Natural killer cell treated with Interleukin-12 subunit alpha and Interleukin-12 subunit beta and Interleukin-15 and Interleukin-18, amount 100 ng/mL, for 72 hours (primary cell): ENCODE measurements at places on chromosomes 12 and 14. TPM values are rescaled to one million over a fixed set of nuclear protein-coding genes. Genes with fewer than 3 reads are reported as not detected.
A peak's percentile ranks its signal among the peaks of the same experiment; 100 is the strongest.

SLC22A17 gene
- not detected for total RNA-seq

TDRD9 gene
- total RNA-seq = 2.1 TPM

HOXC12 gene
- total RNA-seq = not detected

CMA1 gene
- not detected for total RNA-seq

GARIN6 gene
- total RNA-seq = not detected

ADGRD1 gene
- total RNA-seq = not detected

MYF6 gene
- not detected for total RNA-seq

ZNF140 gene
- total RNA-seq = 17.1 TPM

CCDC196 gene
- total RNA-seq = not detected

TNFAIP2 gene
- 9.6 TPM for total RNA-seq

GPRC5D gene
- not detected for total RNA-seq

DNA sequence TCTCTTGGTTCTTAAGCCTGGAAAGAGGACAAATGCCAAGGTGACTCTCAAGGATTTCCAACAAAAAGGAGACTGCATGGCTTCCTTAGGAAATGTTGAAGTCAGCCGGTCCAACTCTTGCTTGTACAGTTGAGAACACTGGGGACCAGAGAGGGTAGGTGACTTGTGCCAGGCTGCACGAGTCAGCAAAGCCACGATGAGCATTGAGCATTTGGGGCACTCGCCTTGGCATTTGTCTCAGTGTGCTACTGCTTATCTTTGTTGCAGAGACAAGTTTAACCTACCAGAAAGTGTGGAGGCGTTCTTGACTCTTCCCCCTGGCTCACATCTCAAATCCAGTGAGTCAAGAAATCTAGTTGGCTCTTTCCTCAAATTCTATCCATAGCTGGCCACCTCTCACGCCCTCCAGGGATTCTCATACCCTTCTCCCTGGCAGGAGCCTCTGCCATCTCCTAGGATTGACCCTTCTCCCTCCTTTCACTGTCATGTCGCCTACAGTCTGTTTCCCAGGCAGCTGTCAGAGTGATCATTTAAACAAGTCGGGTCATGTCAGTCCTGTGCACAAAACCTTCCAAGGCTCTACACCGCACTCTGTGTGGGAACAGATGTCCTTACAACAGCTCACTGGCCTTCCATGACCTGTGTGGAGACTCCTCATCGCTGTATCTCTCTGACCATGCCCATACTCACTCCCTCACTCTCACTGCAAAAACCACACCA is 17.2 kb upstream of the KRT83 start:
- DNase-seq = no peak

DNA sequence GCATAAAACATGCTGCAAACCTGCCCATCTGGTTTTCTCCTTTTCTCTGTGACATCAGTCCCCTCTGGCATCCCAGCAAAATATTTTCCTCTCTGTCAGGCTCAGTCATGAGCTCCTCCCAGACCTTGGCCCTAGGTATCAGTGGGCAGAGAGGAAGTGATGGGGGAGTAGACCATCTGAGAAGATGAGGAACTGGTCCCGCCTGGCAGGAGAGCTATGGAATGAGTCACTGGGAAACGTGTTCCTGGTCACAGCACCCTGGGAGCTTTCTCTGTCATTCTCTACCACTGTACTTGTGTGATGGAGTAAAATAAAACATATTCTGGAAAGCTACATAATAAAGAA is 5.0 kb upstream of the SRSF9 start:
- no peak for DNase-seq

- DNase-seq = no peak
Measured at GRCh38 chr12:100044266-100044665, 59.5 kb upstream of the ANKS1B start.

DNA sequence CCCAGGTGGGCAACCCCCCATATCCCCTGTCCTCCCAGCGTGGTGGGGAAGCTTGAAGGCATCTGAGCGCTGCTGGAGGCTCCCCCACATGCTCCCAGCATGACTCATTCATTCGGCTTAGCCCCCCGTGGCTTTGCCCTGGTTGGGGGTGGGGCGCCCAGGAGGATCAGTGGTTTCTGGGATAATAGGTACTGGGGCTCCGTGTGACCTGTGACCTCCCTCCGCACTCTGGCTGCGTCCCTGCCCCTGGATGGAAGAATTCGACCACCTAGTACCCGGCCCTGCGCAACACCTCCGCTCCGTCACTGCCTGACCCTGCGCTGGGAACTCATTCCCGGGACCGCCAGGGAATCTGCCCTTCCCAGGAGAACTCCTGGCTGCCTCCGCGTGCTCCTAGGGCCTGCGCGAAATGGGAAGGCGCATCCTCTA is 120.1 kb downstream of the AACS start:
- DNase-seq = no peak

GRCh38 chr12:59122784-59123183 is 202.5 kb upstream of the LRIG3 start:
- DNase-seq = no peak

GRCh38 chr12:51721282-51721940 is 127.1 kb downstream of the FIGNL2 start:
- peak; percentile 62 for DNase-seq

DNA sequence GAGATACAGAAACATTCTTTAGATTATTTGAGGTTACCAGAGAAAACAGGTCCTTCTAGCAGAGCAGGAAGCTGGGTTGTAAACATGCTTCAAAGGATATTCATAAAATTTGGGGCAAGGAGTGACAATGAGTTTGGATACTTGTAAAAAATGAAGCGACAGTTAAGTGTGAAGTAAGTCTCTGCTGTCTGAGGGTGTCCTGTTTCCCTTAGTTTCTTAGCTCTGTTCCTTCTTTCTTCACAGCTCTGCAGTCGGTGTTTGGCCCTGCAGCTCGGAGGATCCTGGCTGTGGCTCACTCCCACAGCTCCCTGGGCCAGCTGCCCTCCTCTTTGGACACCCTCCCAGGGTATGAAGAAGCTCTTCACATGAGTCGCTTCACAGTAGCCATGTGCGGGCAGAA is 10.8 kb downstream of the TMEM52B start:
- DNase-seq = no peak

GRCh38 chr14:104712881-104713734 is 10.9 kb upstream of the ADSS1 start:
- no peak for DNase-seq

GRCh38 chr12:13362260-13362841 is 165.8 kb downstream of the EMP1 start:
- no peak for DNase-seq

DNA sequence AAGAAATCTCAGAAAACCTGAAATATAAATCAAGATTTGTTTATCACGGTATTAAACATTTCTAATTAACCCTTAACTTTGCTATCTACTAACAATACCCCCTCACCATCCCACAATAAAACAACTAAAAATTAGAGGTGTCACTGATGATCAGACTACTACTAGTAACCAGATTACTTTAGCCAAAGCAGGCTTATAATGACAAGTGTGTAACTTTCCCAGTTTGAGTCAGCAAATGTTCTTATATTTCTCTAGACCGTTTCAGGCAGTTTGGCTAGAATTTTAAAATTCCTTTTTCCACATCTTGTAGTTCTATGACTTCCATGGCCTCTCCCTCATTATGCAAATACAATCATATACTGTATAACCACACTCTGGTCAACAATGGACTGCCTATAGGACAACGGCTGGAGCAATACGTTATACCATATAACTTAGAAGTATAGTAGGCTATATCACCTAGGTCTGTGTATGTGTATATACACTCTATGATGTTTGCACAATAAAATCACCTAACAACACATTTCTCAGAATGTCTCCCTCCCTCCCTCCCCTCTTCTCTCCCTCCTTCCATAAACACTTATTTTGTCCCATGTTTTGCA is 102.1 kb downstream of the DENND5B start:
- DNase-seq = no peak

- DNase-seq = peak; percentile 71
Measured at GRCh38 chr14:105974902-105975301, 448.5 kb downstream of the TMEM121 start.

GRCh38 chr12:68037616-68038255 is 48.5 kb downstream of the IFNG-AS1 start:
- no peak for DNase-seq

- DNase-seq = no peak
Measured at GRCh38 chr12:12665194-12665593, 30.8 kb downstream of the GPR19 start.

DNA sequence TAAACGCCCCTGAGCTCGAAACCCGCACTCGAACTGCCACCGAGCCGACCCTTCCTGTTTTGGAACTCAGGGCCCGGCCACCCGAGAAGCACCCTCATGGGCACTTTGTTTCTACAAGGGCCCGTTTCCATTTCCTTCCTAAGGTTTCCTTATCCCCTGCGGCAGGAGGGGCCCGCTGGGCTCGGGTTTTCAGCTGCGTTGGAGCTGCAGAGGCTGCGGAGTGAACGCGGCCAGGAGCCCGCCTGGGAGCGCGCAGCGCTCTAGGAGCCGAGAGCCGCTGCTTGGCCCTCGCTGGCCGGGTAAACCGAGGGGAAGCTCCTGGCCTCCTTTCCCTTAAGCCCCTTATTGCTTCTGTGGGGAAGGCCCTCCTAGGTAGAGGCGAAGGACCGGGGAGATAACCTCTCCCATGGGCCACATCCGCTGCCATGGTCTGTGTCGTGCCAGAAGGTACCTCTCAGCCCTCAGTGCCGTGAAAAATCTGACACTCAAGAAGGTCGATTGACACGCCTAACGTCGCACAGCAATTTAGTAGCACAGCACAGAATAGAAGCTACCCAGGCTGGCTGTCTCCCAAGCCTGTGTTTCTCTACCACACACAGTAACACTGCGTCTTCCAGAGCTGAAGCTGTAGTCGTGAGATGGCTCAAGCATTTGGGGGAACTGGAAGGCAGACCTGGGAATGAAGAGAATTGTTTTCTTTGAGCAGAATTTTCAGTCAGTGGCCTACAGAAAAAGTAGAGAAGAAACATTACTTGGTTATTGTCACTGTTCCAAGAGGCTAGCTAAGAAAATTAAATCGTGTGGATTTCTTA is 12.9 kb upstream of the CALM1 start:
- DNase-seq = peak; percentile 75

GRCh38 chr14:70094631-70095030 is 94.1 kb downstream of the SLC8A3 start:
- DNase-seq = no peak

DNA sequence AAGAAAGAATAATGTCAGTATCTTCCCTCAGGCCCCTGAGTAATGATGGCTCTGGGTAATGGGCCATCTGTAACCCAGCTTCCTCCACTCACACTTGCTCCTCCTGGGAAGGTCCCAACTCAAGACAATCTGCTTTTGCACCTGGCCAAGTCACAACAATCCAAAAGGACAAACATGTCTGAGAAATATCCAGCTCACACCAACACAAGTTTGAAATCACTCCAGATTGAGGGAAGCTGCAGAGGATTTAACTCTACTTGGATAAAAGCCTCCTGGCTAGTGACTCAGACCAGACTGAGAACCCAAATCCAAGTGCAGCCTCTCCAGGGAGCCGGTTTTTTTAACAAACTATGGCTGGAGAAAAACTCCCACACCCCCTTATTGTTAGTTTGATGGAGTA is 34.2 kb downstream of the RTRAF start:
- no peak for DNase-seq

GRCh38 chr12:116471544-116471943 is 87.6 kb upstream of the MAP1LC3B2 start:
- DNase-seq = no peak

DNA sequence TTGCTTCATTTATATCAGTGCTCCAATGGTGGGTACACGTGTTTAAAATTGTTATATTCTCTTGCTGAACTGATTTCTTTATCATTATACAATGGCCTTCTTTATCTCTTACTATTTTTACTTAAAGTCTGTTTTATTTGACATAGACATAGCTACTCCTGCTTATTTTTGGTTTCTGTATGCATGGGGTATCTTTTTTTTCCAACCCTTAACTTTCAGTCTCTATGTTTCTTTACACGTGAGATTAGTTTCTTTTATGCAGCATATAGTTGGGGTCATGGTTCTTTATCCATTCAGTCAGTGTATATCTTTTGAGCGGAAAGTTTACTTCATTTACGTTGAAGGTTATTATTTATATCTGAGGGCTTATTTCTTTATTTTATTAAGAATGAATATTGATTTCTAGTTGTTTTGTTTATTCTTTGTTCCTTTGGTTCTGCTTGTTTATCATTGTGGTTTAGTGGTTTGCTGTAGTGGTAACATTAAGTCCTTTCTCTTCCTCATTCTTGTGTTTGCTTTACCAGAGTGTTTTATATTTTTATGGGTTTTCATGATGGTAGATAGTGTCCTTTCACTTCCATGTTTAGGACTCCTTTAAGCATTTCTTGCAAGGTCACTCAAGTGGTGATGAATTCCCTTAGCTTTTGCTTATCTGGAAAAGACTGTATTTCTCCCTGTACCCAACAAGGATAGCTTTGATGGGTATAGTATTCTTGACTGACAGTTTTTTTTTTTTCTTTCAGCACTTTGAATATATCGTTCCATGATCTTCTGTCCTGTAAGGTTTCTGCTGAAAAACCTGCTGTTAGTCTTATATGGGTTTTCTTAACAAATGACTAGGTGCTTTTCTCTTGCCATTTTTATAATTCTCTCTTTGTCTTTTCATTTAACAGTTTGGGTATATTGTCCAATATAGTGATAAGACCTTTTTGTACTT is 38.3 kb upstream of the FAR2 start:
- no peak for DNase-seq

GRCh38 chr12:23533265-23533664 is 416.2 kb downstream of the SOX5 start:
- DNase-seq = no peak

DNA sequence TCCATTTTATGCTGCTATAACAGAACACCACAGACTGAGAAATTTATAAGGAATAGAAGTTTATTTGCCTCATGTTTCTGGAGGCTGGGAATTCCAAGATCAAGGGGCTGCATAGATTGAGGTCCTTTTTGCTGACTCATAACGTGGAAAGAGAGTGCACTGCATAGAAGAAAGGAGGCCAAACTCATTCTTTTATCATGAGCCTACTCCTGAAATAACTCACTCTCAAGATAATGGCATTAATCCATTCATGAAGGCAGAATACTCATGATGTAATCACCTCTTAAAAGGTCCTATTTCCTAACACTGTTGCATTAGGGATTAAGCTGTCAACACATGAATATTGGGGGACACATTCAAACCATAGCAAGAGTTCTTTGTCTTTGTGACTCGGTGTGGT is 60.0 kb upstream of the FBXO33 start:
- no peak for DNase-seq
